ENCODE measurements at places on chromosomes 12 and 14.
A peak's percentile ranks its signal among the peaks of the same experiment; 100 is the strongest.

- DNase-seq, result peak; percentile 79
Observed at GRCh38 chr14:23056145-23056955, 970 bp downstream of the CDH24 start.

DNA sequence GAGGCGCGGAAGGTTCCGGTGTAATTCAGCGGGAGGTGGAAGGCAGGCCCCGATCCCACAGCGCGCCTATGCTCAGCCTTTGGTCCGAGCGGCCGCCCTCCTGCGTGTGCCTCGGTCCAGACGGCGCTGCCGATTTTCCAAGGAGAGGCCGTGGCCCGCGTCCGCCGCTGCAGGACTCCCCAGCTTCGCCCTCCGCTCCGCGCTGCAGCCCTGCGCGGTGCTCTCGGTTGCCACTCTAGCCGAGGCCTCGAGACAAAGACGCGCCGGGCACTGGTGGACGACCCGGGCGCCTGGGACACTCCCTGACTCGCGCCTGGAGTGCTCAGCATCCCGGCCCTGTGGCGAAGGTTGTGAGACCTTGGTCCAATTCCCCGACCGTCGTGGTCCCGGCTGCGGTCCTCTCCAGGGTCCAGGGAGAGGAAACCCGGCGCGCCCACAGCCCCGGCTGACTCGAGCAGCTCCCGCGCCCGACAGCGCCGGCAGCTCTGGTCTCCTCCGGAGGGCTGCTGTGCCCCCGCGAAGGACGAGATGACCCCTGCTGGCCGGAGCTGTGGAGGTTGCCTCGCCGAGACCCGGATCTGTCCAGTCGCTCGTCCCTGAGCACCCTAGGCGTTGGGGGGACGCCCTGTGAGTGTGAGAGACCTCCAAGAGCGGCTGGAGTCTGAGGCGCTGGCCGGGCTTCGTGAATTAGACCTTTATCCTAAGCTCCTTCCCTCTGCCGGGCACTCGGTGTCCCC lies 6.5 kb downstream of the HOXC12 start:
- DNase-seq, result no peak

DNA sequence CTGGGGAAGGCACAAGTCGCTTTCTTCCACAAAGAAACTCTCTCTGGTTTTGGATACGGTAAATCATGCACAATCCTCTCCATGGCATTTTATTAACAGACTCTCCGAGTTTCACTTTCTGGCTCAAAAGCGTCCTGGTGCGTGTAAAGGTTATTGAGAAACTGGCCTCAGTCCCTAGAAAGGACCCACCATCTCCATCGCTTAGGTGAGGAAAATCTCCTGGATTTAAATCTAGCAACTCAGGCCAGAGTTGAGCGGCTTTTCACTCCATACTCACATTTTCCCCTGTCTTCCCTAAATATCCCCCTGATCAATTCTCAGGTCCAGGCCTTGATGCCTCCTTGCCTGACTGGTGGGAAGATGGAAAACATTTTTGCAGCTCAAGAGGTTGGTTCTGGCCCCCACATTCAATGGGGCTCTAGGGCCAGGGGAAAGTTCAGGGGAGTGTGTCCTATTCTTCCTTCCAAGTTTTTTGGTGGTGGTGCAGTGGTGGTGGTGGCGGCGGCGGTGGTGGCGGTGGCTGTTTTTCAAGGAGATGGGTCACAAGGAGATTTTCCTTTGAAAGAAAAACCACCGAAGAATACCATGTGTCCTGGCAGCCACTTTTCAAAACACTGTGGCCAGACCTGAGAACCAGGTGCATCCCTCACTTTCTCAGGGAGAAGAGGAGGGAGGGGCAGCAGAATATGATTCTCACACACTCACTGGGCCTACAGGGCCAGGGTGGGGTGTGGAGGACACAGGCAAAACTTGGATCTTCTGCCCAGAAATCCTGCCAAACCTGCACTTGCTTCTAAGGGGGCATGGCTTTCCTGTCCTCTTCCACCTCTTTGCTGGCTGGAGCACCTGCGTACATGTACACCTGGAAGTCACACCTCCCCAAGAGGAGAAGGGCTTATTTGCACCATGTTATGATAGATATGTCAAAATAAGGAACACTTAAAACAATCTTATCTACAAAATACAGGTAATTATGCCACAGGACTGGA lies 46.7 kb upstream of the PNMA1 start:
- DNase-seq, result no peak

GRCh38 chr14:45095143-45095542 lies 11.2 kb downstream of the PRPF39 start:
- no peak for DNase-seq

DNA sequence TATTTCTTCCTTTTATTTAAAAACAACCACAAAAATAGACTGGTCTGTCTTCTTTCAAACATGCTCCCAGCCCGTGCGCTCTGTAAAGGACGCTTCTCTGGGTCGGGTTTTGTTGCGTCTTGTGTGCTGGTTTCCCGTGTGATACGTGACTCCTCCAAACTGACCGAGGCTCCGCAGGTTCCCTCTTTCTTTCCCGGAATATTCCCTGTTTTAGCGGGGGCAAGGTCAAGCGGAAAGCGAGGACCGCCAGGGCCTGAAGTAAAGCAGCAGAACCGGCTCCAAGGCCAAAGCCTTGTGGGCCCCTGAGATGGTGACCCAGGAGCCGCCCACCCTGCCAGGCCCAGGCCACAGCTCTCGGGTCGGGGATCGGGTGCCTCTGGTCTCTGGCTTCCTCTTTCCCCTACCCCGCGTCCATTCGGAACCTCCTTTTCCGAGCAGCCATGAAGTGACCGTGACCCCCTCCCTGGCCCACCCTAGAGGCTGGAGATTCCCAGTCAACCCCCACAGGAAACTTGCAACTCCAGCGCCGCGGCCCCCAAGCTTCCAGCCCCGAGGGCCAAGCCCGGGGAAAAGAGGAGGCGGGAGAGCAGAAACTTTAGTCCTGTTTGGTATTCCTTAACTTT lies 885 bp upstream of the HOXC10 start:
- peak; percentile 36 for DNase-seq

DNA sequence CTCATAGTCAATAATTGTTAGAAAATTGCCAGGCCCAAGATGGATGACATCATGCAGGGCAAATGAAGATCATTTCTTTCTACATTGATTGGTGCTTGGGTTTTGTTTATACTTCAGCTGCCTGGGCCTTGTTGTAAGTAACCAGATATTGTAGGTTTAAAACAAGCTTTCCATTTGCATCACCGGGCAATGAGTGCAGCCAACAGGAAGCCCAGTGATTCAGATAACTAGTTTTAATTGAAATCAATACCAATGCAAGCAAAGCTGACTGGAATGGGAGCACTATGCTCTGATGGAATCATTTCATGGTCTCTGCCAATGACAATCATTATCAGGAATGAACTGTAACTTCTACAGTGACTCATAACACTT lies 279.3 kb downstream of the DUSP6 start:
- no peak for DNase-seq

Measured in mucosa of descending colon (tissue), 3 donors.